Activated CD8-positive, alpha-beta T cell treated with anti-CD3 and anti-CD28 coated beads, Interleukin-2, amount 10 ng/mL, durations not matched to agents 7 days and 5 days (primary cell): ENCODE measurements at places on chromosomes 16 and 17. TPM values are rescaled to one million over a fixed set of nuclear protein-coding genes. Genes with fewer than 3 reads are reported as not detected.

DNA sequence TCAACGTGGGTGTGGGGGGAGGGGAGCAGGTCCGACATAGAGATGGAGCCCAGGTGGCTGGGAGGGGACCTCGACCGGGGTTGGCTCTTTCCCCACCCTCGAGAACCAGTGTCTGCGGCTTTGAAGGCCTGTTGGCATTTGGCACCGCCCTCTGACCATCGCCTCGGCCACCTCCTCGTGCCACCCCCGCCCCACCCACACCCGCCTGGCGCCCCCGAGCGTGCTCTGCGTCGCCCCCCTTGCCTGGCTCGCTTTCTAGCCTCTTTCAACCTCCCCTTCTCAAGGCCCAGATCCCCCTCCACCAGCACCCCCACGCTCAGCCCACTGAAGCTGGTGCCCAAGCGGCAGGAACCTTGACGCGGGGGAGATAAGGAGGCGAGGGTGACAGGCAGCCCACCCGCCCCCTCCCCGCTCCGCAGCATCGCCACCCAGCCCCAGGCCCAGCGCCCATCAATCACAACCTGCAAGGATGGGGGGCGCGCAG lies 619 bp downstream of the CACNB1 start:
- H3K36me3 ChIP-seq: peaks cover 31% of the 10 kb centered on the region
- no peaks in the 10 kb centered on the region for H3K27me3 ChIP-seq
- peak overlapping the region; percentile 99 for H3K4me3 ChIP-seq
- H3K4me1 ChIP-seq: peaks cover 60% of the 10 kb centered on the region
- H3K27ac ChIP-seq: peak overlapping the region; percentile 71

- peaks cover 48% of the 10 kb centered on the region for H3K27me3 ChIP-seq
- no peak overlapping the region for H3K4me3 ChIP-seq
- no peak for DNase-seq
These were observed 58.9 kb downstream of the RAP1GAP2 start for GRCh38 chr17:2855063-2855600.

- DNase-seq: no peak
- H3K27ac ChIP-seq: no peak overlapping the region
- no peaks in the 10 kb centered on the region for H3K4me1 ChIP-seq
- no peaks in the 10 kb centered on the region for H3K36me3 ChIP-seq
- no peak overlapping the region for H3K4me3 ChIP-seq
These were observed 16.5 kb downstream of the TMEM98 start for GRCh38 chr17:32944248-32945020.

DNA sequence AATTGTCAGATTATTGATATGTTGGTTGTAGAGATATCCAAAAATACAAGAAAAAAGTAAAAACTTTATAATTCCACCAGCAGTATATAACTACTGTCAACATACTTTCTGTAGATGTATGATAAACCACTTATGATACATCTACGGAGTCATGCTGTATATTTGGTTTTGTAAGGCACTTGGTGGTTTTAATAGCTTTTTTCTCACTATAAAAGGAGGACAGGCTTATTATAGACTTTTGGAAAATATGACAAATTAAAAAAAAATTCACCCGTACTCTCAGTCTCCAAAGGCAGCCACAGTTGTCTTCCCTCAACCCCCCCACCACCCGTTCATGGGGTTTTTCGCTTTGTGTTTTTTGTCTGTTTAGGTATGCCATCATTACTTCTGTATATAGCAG lies 14.8 kb downstream of the RAI1 start:
- peaks cover 68% of the 10 kb centered on the region for H3K4me1 ChIP-seq
- no peaks in the 10 kb centered on the region for H3K27me3 ChIP-seq
- DNase-seq: no peak
- no peaks in the 10 kb centered on the region for H3K36me3 ChIP-seq
- H3K27ac ChIP-seq: peak overlapping the region; percentile 15

DNA sequence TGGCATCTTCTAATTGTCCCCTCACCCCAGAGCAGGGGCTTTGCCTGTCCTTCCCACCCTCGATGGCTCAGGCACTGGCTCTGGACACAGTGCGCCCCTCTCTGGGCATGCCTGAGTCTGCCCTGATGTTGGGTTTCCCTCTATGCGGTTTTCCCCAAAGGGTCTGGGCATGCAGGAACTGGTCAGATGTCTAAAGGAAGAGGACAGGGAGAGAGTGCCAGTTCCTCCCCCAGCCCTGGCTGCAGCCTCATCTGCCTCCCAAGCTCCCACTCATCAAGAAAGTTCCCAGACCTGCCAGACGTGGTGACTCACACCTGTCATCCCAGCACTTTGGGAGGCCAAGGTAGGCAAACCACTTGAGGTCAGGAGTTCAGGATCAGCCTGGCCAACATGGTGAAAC lies 41.3 kb upstream of the PABPN1L start:
- peaks cover 2% of the 10 kb centered on the region for H3K4me1 ChIP-seq
- no peak for DNase-seq
- H3K4me3 ChIP-seq: no peak overlapping the region
- no peak overlapping the region for H3K27ac ChIP-seq
- no peaks in the 10 kb centered on the region for H3K27me3 ChIP-seq

Gene MYCBPAP
- 9.3 TPM for total RNA-seq

Gene TBC1D3G
- total RNA-seq: not detected

Gene NAGS
- 0.68 TPM for total RNA-seq
